Activated gamma-delta T cell treated with Interleukin-2 at 50 U/mL for 16 hours (primary cell): ENCODE measurements at places on chromosomes 1 and 21.

- DNase-seq = no peak
These were observed 2.1 kb upstream of the PLA2G2C start for GRCh38 chr1:20188455-20188817.

- DNase-seq = no peak
These were observed 846 bp upstream of the PER3 start for GRCh38 chr1:7783178-7783711.

GRCh38 chr1:5453347-5453746 is 538.9 kb downstream of the NPHP4 start:
- no peak for DNase-seq

- DNase-seq = no peak
These were observed 18.8 kb upstream of the C2CD2 start for GRCh38 chr21:41972511-41973205.

DNA sequence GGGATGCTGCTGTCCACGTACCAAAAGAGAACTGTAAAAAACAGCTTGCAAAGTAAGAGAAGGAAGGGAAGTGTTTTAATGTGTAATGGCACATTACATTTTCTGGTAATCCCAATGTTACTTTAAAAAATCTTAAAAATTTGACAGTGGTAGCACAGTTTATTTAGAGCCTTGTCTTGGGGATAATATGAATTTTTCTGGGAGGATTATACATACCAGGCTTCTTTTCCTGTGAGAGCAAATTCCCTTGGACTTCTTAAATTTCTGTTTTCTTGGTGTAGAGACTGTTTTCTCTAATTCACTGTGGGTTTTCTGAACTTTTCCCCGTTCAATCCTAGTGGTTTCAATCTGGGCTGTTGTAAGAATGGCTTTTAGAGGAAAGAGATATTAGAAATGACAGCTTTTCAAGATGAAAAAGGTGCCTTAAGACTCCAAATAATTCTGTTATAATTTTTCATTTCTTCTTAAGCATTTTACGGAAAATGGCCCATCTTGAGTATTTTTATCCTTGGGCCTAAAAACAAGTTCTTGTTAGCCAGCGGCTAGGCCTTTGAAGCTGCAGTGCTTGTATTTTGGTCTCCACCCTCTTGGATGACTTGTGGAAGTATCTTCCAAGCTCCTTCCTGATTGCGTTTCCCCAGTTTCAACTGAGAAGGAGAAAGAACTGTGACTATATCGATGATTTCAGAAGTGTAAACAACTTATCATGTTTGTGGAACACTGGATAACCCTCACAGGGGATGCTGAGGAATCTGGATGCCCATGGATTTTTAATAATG is 70.0 kb downstream of the LEPR start:
- DNase-seq = no peak

DNA sequence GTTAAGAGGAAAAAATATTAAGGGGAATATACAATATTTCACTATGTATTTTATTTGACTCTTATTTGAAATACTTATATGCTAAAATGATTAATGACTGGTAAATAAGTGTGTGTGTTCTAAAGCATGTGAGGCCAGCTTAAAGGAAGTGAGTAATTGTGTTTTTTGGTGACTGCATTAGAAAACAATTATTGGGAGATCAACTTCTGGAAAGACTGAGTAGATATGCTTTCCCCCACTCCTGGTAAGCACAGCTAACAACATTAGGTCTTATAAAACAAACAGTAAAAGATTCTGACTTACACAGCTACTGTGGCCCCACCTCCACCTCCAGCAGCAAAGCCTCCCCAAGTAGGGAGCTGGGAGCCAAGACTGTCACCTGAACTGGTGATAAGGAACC is 403.0 kb downstream of the SRGAP2C start:
- no peak for DNase-seq

DNA sequence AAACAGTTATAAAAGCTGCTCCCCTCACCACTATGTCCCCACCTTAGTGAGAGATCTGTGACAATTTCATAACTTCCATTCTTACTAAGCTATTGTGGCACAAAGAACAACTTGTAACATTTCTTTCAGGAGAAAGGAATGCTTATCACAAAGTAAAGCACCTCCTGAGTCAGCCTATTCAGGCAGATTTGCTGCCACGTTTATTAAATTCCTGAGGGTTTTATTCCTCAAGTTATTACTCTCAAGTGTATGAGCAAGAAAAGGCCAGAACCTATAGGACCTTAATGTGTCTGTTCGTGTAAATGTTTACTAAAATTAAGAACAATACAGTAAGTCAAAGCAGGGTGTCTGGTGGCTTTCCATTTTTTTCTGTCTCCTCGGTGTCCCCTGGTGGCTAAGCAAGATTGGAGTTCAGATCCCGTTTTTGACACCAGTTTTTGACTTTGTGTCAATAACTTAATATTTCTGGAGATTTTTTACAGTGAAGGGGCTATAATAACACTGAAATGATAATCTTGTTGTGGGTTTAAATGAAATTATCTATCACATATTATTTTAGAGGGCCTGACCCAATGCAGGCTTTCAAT is 1539.6 kb downstream of the BRINP3 start:
- DNase-seq = no peak

GRCh38 chr21:27403011-27403410 is 436.1 kb upstream of the ADAMTS5 start:
- DNase-seq = no peak

GRCh38 chr1:162406811-162407210 is 5.1 kb downstream of the SH2D1B start:
- no peak for DNase-seq
